Airway epithelial cell (primary cell): ENCODE measurements at places on chromosomes 6 and 20. TPM values are rescaled to one million over a fixed set of nuclear protein-coding genes. Genes with fewer than 3 reads are reported as not detected.

The ENPP1 gene
- total RNA-seq = 0.28 and 0.42 TPM in 2 replicates

The RBM24 gene
- total RNA-seq = 0.70 and 1.9 TPM in 2 replicates

The SNPH gene
- total RNA-seq = 3.6 and 5.8 TPM in 2 replicates

The GRM1 gene
- total RNA-seq = 0.65 TPM in 1 of 2 replicates, not detected in the other

The PSMG4 gene
- 16.2 and 18.3 TPM in 2 replicates for total RNA-seq

The C20orf96 gene
- 0.19 and 1.4 TPM in 2 replicates for total RNA-seq

The RNASET2 gene
- 20.5 and 36.9 TPM in 2 replicates for total RNA-seq

The CRYBG1 gene
- 71.6 and 94.2 TPM in 2 replicates for total RNA-seq

The FOXC1 gene
- 7.9 and 11.6 TPM in 2 replicates for total RNA-seq

The GZF1 gene
- 8.0 and 13.0 TPM in 2 replicates for total RNA-seq

The SLC22A3 gene
- 2.2 and 2.3 TPM in 2 replicates for total RNA-seq

The ELOVL2 gene
- under 0.01 TPM in 1 of 2 replicates, not detected in the other for total RNA-seq

The BHLHE23 gene
- not detected in 2 replicates for total RNA-seq
